ENCODE measurements at places on chromosomes 2 and 18.

DNA sequence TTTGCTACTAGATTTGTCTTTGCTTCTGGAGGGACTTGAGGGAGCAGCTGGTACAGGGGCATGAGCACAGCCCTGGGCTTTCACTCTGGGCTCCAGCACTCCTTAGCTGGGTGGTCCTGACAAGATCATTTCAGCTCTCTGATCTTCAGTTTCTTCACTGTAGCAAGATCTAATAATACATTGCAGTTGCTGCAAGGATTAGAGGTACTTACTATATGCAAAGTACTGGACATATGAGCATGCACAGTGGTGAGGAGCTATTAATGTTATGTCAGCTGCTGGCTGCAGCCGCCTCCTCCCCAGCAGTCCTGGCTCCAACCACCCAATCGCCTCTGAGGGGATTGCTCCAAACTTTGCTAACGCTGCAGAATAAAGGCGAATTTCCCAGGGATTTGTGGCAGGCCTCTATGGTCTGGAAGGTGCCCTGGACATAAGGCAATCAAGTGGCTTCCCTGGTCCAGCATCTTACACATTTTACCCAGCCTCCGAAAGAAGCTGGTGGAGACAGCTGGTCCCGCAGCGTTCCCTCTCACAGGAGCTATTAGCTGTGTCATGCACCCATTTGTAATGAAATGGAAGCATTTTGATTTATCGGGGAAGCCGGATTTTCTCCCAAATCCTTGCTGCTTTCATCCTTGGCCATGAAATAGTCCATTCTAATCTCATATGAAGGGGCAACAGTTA, 96.7 kb downstream of the RHOB start:
- peak; percentile 21 for DNase-seq

DNA sequence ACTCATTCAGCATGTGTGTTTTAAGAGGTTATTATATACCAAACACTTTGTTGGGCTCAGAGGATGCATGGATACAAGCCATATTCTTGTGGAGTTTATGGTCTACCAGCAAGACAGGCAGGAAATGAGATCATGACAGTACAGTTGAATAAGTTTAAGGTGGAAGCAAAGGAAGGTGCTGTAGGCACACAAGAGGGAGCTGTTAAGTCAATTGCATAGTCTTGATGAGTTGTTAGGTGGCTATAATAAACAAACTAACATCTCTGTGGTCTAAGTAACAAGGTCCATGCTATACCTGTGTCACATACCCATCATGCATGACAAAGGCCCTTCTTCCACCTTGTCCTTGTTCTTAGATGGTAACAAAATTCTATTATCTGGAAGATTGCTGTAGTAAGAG, 538.3 kb downstream of the CNTNAP5 start:
- DNase-seq, result no peak

GRCh38 chr2:142136571-142136970, 5.8 kb upstream of the LRP1B start:
- DNase-seq, result no peak

GRCh38 chr18:9649164-9649540, 34.8 kb upstream of the PPP4R1 start:
- DNase-seq, result no peak

DNA sequence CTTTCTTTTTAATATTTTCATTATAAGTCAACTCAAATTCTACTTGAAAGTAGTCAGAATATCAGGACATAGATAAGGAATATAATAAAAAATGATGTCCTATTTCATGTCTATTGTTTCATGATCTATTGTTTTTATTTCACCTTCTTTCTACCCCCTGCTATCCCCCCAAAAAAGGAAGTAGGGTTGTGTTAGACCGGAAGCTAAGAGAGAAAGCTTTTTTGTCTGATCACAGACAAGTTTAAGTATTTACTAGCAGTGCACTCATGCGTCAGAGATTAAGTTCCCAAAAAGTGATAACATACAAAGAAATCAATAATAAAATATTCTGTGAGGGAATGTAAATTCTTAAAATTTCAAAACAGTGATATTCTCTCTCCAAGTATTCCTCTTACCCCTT, 447.1 kb upstream of the CNTNAP5 start:
- no peak for DNase-seq

DNA sequence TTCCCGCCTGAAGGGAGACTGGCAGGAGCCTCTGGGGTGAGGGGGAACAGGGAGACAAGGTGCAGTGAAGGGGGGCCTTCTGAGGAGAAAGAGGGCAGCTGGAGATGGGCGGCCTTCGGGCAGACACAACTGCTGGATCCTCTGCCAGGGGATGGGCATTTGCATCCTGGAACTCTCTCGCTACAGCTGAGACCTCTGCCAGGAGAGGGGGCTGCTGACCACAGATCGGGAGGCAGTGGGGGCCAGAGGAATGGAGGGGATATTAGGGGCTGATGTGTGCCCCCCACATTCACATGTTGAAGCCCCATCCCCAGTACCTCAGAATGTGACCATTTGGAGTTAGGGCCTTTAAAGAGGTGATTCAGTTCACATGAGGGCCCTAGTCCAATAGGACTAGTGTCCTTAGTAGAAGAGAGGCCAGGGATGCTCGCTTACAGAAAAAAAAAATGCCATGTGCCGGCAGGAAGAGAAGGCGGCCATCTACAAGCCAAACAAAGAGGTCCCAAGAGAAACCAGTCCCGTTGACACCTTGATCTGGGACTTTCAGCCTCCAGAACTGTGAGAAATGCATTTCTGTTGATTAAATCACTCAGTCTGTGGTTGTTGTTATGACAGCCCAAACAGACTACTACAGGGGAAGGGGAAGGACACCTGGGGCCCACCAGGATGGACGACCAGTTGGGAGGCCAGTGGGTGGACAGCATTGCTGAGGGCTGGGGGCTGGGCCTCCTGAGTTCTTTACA, 50.0 kb downstream of the TRABD2A start:
- no peak for DNase-seq
